ENCODE measurements at places on chromosomes 4 and X.

DNA sequence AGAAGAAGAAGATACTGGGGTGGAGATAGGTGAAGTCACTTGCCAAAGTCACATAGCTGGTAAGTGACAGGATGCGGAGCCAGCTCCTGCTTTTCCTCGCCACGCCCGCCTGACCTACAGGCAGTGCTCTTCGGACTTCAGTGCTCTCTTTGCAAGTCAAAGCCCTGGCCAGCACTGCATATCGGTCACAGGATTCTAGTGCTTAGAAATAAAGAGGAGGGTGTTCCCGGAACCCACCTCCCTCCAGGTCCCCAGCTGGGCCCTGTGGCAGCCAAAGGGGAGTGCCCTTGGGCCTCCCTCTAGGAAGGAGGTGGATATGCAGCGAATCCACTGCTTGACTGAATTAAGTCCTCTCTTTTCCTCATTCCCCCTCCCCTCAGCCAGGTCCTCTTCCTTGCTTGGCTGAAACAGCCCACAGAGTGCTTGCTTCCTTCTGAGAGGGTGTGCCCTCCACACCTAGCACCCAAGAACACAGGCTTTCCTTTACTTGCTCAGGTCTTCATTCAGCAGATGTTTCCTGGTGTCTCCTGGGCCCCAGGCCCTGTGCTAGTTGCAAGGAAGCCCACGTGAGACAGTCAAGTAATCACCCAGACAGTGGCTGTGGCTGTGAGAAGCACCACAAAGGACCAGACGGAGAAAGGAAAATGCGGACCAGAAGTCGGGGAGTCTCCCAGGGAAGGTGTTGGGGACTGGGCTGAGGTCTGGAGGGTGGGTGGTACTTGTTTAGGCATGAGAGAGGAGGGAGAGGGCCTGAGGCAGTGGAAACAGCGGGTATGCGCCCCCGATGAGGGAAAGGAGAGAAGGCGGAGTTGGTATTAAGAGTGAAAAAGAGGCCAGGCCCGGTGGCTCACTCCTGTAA is 14.0 kb upstream of the HMGB3 start:
- DNase-seq: no peak

GRCh38 chr4:130238121-130238520 is 1142.2 kb downstream of the C4orf33 start:
- DNase-seq: no peak

GRCh38 chrX:1307626-1308340 is 28.8 kb upstream of the IL3RA start:
- DNase-seq: no peak

GRCh38 chr4:78361621-78362120 is 189.9 kb upstream of the ANXA3 start:
- no peak for DNase-seq

GRCh38 chr4:127141856-127142255 is 490.9 kb upstream of the INTU start:
- peak; percentile 29 for DNase-seq

GRCh38 chr4:20883231-20883630 is 183.0 kb downstream of the PACRGL start:
- DNase-seq: no peak

Data from femur (tissue), 1 donor.